Eye (tissue), 1 donor: ENCODE measurements at places on chromosomes 16 and 17.

- peak; percentile 94 for DNase-seq
Measured at GRCh38 chr17:74454197-74455024, 12.0 kb upstream of the CD300A start.

DNA sequence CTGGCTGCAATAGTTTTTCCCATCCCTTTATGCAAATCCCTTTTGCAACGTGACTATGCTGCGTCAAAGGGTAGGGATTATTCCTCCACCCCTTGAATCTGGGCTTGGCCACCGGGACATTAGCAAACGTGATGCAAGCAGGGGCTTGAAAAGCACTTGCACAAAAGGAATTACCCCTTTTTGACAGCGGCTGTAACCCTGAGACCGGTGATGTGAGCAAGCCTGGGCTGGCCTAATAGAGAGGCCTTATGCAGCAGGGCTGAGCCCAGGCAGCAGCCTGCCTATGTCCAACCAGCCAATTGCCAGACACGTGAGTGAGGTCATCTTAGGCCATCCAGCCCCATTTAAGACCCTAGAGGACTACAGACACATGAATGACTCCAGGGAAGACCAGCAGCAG, 30.4 kb upstream of the PAFAH1B1 start:
- peak; percentile 39 for DNase-seq

- no peak for DNase-seq
Measured at GRCh38 chr17:55830699-55831471, 80.0 kb downstream of the PCTP start.

GRCh38 chr17:78645421-78646295, 68.5 kb upstream of the DNAH17 start:
- DNase-seq, result no peak

DNA sequence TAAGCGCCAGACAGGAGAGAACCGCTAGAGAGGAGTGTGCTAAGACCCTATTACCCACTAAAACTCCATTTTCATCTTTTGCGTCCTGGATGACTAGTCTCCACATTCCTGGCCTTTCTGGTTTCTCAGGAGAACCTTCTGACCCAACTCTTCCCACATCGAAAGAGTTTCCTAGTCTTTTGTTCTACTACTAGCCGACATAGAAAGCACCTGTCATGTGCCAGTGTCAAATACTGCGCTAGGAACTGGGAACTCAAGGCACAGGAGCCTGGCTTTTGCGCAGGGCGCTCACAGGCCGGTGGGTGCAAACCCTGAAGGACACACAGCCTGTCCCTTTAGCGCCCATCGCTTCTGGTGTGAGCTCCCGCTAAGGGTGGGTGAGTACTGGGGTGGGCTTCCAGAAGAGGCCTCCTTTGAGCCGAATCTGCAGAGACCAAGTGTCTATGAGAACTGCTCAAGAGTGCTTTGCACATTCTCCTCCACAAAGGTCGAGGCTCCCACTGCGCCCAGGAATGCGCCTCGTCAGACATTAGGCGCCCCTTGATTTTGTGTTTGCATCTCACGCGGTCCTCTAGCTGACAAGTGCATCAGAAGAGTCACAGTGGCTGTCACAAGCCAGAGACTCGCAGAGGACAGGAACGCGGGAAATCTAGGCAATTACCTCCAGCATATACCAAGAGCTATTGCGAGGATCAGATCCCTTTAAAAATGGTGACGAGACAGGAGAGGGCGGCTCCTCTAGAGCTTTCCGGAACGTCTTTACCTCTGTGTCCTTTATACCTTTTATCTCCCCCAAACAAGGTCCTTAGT, 2.0 kb upstream of the PSMB3 start:
- DNase-seq, result peak; percentile 62

GRCh38 chr17:12637015-12637414, 28.7 kb upstream of the MYOCD start:
- DNase-seq, result no peak

DNA sequence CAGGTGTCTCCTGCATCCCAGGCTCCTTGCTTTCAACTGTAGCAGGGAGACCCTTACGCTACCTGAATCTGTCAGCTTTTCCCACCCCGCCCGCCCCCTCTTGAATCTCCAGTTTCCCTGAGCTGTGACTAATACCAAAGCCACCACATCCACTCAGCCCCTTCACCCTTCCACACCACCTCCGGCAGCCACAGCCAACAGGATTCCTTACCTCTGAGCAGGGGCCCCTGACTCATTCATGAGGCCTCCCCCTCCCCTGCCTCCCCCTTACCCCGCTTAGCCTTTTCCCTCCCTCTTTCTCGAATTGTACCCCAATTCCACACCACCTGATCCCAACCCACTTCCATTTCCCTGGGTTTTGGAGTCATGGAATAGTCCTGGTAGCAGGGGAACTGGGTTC, 2.3 kb downstream of the STX1B start:
- DNase-seq, result no peak

GRCh38 chr17:75561927-75562603, 25.5 kb upstream of the MYO15B start:
- no peak for DNase-seq

GRCh38 chr17:50952013-50952412, 85.9 kb upstream of the TOB1 start:
- no peak for DNase-seq
